ENCODE measurements at places on chromosomes 16 and 17.
A peak's percentile ranks its signal among the peaks of the same experiment; 100 is the strongest.

- no peak for DNase-seq
Observed at GRCh38 chr17:82889496-82890338, 49.9 kb upstream of the ZNF750 start.

DNA sequence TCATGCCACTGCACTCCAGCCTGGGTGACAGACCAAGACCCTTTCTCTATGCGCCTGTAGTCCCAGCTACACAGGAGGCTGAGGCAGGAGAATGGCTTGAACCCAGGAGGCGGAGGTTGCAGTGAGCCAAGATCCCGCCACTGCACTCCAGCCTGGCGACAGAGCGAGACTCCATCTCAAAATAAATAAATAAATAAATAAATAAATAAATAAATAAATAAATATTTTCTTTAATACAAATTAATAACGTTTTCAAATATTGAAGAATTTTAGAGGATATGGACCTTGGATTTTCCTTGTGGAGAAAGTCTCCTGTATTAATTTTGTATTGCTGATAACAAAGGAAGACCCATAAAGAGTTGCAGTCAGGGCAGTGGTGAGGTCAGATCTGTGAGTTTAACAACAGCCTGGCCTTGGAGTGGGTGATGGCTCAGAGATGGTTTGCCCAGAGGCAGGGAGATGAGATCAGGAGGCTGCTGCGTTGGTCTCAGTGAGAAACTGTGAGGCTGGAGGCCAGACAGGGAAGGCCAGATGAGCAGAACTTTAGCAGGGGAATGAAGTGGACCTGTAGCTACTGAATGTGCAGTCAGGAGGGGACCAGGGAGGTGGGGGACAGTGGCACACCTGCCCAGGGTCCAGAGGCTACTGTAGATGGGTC lies 4.4 kb upstream of the ASGR1 start:
- DNase-seq, result no peak

GRCh38 chr17:4536742-4537411 lies 18.3 kb downstream of the MYBBP1A start:
- DNase-seq, result no peak

DNA sequence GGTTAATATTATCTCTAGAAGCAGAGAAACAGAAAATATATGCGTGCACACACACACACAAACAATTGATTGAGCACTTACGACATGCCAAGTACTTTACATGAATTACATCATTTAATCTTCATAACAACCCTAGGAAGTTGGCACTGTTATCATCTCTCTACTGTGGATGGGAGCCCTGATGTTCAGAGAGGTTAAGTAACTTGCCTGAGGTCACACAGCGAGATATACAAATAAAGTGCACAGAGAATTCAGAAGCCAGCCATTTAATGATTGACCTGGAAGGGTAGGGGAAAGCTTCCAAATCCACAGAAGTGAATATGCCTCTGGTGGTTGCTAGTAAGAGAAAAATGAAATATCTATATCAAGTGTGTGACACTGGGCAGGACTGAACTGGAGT lies 37.5 kb upstream of the GPR139 start:
- DNase-seq, result no peak

DNA sequence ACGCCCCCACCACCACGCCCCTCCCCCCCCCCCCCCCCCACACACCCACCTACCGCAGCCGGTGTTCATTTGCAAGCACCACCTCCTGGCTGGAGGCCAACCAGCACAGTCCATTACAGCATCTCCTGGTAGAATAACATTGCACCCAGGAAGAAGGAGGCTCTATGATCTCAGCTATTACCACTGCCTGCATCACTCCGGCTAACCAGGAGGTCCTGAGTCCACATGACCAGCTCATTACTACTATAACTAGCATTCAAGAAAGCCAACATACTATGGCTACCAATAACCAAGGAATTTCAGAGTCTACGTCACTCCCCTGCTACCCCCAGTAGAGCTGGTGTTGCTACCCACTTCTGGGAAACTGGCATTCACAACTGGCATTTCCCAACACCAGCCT lies 81.1 kb upstream of the ALOX12 start:
- DNase-seq, result no peak

GRCh38 chr17:652314-652713 lies 62.3 kb downstream of the VPS53 start:
- no peak for DNase-seq

- peak; percentile 63 for DNase-seq
Observed at GRCh38 chr16:90008708-90009145, 10.5 kb downstream of the DBNDD1 start.

DNA sequence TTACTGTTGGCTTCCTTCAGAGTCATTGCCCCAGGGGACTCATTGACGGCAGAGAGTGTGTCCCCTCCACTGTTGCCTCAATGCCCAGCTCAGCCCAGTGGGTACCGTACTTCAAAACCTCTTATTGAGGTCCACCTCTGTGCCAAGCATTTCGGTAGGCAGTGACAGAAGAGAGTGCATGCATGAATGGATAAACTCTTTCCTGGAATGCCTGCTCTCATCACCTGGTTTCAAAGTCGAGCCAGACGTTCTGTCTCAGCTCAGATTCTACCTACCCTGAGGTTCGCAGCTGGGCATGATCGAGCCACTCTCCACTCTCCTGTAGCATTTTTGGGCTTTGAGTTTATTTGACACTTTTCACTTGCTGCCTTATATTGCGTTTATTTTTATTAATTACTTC lies 647.0 kb downstream of the MAF start:
- no peak for DNase-seq

GRCh38 chr16:89410794-89411309 lies 79.5 kb downstream of the ANKRD11 start:
- no peak for DNase-seq

- DNase-seq, result no peak
Observed at GRCh38 chr17:19781488-19782458, 33.7 kb upstream of the ALDH3A1 start.

- DNase-seq, result no peak
Observed at GRCh38 chr16:23013484-23013883, 135.8 kb downstream of the USP31 start.

GRCh38 chr17:76935331-76935730 lies 67.1 kb downstream of the MGAT5B start:
- no peak for DNase-seq

DNA sequence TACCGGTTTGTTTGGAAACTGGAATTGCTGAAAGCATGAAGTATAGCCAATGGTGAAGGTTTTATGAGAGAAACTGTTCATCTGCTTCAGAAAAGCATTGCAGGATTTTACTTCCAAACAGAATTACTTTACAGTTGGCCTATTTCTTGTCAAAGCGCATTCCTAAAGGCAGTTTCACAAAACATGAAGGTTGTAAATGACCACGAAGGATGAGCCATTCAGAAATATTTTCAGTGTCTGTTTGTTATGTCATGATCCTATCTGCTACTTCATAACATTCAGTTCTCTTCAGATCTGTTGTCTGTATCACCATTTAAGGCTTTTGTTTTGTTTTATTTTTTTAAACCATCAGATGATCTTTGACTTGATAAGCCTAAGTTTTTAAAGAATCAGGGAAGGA lies 45.7 kb downstream of the AATF start:
- no peak for DNase-seq

GRCh38 chr16:86733546-86734254 lies 155.4 kb downstream of the FOXL1 start:
- DNase-seq, result no peak

DNA sequence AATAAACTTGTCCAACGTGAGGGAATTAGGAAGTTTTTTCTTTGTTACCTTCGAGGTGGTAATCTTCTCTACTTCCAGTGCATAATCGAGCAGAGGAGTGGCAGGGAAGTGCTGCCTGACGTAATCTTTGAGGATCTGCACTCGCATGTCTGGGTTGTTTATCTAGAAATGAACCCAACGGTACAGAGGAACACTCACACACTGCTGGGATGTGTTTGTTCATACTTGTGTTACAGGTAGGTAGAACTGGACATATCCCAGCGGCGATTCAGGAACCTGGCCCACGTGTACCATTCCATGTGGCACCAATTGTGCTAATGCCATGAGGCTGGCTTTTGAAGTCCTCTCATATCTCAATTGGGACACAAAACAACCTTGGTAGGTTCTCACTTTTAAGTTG lies 4.2 kb upstream of the KLHL11 start:
- DNase-seq, result no peak

- DNase-seq, result no peak
Observed at GRCh38 chr17:74682471-74683190, 30.1 kb downstream of the CD300LF start.

DNA sequence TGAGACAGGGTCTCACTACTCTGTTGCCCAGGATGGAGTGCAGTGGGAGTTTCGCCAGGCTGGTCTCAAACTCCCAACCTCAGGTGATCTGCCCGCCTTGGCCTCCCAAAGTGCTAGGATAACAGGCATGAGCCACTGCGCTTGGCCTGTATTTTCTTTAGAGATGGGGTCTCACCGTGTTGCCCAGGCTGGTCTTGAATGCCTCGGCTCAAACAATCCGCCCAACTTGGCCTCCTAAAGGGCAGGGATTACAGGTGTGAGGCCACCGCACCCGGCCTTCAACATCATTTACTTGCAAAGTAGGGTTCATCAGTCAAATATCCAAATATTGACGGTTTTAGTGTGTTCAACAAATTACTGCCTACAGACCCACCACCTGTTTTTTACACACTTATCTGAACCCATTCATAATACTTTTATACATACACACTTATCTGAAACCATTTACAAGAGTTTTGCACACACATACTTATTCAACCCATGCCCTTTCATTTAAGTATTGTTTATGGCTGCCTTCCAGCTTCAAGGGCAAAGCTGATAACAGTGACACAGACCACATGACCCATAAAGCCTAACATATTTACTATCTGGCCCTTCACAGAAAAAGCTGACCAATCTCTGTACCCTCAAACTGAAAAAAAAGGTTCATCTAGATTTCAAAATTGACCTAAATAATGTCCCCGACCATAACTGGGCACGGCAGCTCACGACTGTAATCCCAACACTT lies 11.9 kb downstream of the TMEM170A start:
- no peak for DNase-seq

DNA sequence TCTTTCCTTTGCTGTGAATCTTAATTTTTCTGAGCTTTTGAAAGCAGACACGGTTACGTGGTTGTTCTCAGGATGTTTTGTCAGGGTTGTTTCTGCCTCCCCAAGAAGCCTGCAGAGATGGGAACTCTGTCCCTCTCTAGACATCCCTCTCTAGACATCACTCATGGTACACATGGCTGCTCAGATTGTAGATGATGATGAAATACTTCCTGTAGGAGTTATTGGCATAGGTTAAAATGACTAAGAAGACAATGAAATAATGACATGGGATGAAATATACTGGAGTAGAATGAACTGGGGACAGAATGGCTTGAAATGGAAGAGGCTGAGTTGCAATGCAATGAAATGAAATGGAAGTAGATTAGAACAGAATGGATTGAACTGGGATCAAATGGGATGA lies 253.4 kb downstream of the SHISA9 start:
- no peak for DNase-seq

DNA sequence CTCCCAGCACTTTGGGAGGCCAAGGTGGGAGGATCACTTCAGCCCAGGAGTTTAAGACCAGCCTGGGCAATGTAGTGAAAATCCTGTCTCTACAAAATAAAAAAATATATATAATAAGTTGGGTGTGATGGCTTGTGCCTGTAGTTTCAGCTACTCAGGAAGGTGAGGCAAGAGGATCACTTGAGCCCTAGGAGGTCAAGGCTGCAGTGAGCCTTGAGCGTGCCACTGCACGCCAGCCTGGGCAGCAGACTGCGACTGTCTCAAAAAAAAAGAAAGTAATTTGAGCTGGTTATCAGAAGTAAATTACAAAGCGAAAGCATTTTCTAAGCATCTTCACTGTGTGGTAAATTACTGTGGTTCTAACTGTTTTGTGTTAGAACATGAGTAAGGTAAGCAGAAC lies 66.2 kb downstream of the NQO1 start:
- no peak for DNase-seq

DNA sequence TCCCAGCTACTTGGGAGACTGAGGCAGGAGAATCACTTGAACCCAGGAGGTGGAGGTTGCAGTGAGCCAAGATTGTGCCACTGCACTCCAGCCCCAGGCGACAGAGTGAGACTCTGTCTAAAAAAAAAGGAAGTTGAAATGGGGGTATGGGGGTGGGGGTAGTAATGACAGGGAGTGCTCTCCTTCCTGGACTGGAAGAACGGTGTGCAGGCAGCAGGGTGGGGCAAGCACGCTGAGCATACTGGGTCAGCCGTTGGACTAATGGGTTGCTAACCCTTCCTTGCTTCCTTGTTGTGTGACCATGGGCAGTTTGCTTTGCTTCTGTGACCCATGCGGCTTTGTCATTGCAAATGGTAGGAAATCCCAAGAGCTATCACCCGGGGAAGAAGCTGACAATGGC lies 16.5 kb downstream of the KATNIP start:
- DNase-seq, result no peak

DNA sequence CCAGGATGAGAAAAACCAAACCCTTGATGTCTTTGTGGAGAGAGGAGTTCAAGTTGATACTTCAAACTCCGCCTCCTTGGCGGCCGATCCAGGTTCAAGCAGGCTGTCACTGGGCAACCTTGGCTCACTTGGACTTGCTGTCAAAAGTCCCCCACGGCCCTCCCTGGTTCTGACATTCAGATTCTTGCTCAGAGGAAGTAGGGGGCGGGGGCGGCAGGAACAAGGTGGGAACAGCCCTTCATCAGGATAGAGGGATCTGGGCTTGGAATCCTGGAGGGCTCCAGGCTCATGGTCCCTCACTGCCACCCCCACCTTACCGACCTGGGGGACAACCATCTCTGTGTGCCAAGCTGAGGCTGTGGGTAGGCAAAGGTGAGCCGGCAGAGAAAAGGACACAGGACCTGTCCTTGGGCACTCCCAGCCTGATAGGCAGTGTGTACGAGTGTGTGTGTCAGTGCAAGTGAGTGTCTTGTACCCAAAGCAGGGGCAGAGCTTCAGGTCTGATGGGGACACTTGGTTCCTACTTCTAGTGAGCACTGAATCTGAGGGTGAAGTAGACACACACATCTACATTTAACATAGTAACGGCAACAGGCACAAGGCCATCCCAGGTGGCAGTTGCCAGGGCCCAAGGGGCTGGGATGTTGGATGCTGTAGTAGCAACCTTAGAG lies 6.6 kb upstream of the TSPOAP1 start:
- DNase-seq, result no peak

- DNase-seq, result no peak
Observed at GRCh38 chr17:74530831-74531150, 484 bp downstream of the CD300LB start.

GRCh38 chr17:38915639-38915995 lies 9.8 kb upstream of the LASP1NB start:
- no peak for DNase-seq

GRCh38 chr16:81558444-81559175 lies 114.0 kb downstream of the CMIP start:
- no peak for DNase-seq

GRCh38 chr17:41972571-41973407 lies 6.2 kb downstream of the CNP start:
- no peak for DNase-seq

DNA sequence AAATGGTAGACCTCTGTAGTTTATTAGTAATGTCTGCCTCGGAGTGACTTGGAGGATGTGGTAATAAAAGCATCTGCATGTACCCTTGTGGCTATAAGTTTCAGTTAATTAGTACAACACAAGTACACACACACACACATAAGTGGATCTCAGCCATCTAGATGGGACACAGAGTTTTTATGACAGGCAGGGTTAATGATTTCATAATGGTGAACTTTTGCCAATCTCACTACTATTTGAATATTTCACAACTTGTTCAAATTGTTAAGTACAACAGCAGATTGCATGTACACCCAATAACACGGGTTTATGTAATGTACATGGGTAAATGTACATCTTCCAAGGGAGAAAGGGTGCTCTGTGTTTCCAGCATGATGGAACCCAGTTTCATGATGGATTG lies 511.3 kb upstream of the HSBP1 start:
- no peak for DNase-seq
